Renal pelvis (tissue), 12 donors: ENCODE measurements at places on chromosomes 11 and 22. TPM values are rescaled to one million over a fixed set of nuclear protein-coding genes. Genes with fewer than 3 reads are reported as not detected.

GRCh38 chr11:77170107-77170506 is 42.1 kb downstream of the MYO7A start:
- peak; percentile 15 for DNase-seq

GRCh38 chr11:117583063-117583801 is 213.8 kb downstream of the DSCAML1 start:
- DNase-seq: peak; percentile 81

DNA sequence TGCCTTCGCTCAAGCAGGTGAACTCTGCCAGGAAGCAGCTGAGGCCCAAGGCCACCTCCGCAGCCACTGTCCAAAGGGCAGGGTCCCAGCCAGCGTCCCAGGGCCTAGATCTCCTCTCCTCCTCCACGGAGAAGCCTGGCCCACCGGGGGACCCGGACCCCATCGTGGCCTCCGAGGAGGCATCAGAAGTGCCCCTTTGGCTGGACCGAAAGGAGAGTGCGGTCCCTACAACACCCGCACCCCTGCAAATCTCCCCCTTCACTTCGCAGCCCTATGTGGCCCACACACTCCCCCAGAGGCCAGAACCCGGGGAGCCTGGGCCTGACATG is 123.4 kb downstream of the SEZ6L start:
- DNase-seq: no peak

The LDHAL6A gene
- polyA plus RNA-seq: 1.5 TPM
